Heart left ventricle (tissue), 16 donors: ENCODE measurements at places on chromosomes 7 and 10. TPM values are rescaled to one million over a fixed set of nuclear protein-coding genes. Genes with fewer than 3 reads are reported as not detected.

Gene PHKG1
- 19.7 TPM for total RNA-seq

Gene UBE2D1
- 30.8 TPM for total RNA-seq

- no peak for DNase-seq
Observed at GRCh38 chr10:126634347-126634746, 36.1 kb downstream of the C10orf90 start.

- no peak for DNase-seq
Observed at GRCh38 chr7:36309716-36310115, 79.9 kb upstream of the ANLN start.

DNA sequence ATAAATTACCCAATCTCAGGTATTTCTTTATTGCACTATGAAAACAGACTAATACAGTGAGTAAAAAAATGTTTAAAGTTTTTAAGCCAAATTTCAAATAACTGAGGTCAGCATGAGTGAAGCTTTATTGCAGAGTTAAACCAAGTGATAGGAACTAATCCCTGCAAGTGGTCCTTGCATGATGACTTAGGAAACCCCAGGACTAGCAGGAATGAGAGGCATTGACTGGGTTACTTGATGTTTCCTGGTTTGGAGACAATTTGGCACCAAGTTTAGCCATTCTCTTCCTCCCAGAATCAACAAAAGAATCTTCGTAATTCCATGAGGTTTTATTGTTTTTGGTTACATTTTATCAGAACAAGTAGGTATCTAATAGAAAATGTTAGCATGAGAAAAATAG is 194.2 kb downstream of the BICC1 start:
- no peak for DNase-seq

DNA sequence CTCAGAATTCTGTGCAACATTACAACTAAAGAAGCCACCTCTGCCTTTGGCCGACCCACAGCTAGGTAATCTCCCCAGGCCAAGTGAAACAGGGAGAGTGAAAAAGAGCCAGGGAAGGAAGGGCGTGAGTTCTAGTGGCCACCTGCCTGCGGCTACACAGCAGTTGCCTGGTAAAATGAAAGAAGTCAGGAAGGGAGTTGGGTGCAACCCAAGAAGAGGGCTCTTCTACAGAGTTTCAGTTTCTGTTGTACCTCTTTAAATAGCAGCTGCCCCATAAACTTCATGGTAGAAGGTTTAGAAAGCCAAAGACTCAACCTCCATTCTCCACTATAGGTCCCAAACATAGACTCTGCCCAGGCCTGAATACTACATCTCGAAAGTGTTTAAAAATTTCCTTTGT is 76.2 kb upstream of the TMEM168 start:
- DNase-seq, result no peak

- no peak for DNase-seq
Observed at GRCh38 chr10:130686689-130687300, 550.6 kb downstream of the GLRX3 start.

DNA sequence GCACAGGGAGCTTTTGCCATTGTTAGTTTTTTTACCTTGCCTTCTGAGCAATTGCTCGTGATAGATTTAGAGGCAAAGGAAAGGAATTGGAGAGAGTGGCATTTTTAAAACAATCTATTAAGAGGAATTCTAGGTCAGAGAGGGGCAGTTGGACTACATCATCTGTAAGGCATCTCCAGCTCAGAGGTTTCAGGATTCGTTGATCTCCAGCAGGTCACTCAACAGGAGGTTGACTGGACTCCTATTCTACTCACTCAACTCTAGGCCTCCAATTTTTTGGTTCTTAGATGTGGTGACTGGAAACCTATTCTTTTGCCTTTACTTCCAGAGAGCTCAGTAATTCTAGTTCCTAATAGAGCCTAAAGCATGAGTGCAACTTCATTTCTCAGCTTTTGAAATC is 42.8 kb downstream of the TBXAS1 start:
- DNase-seq, result no peak

DNA sequence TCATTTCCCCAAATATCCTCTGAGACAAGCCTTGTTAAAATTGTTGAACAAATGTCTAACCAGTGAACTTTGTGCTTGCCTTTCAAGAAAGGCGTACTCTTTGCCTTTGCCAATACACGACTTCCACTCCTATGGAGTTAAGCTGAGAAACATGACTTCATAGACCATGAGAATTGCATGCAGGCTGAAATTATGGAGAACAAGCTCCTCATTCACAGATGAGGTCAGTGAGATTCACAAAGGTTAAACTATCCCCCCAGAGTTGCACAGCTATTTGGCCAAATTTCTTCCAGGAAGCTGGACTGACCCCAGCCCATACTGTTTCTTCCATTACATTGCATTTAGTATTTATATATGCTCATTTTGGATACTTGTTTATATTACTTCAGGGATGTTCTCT is 221.4 kb upstream of the SEMA3C start:
- no peak for DNase-seq
